Fibroblast of skin of abdomen (primary cell): ENCODE measurements at places on chromosomes 13 and 19.
A peak's percentile ranks its signal among the peaks of the same experiment; 100 is the strongest.

DNA sequence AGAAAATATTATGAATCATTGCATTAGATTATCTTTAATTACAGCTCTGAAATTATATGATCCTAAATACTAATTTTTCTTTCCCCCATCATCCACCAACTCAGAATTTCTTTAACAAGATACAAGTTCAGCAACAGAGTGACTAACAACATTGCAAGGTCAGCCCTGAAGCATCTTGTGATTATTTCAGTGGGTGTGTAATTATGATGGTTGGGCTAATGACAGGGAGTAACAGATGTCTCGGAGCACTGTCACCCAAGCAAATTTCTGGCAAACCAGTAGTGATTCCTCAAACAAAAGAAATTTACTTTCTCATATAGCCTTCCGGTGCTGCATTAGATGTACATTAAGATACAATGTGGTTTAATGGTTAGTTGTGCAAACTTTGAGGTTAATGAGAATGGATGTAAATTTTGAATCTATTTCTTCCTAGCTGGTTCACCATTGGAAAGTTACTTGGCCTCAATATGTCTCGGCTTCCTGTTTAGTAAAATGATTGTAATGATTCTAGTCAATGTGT lies 238.9 kb downstream of the ITGBL1 start:
- DNase-seq = peak; percentile 52

DNA sequence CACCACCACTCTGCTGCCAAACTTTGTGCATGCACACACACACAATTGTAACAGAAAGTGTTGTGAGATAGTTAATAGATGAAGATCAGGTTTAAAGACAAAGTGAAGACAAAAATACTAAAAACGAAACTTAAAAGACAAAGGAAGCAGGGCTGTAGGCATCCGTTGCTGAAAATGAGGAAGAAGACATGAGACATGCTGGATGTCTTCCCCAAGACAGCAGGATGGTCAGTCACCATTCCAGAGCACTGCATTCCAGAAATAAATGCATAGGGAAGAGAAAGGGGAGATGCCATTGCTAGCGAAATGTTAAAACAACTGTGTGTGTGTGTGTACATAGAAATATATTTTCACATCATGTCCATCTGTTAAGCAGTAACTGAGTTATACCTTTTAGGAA lies 520.1 kb downstream of the SUCLA2 start:
- DNase-seq = peak; percentile 44

GRCh38 chr13:51636349-51636890 lies 52.2 kb downstream of the WDFY2 start:
- no peak for DNase-seq

DNA sequence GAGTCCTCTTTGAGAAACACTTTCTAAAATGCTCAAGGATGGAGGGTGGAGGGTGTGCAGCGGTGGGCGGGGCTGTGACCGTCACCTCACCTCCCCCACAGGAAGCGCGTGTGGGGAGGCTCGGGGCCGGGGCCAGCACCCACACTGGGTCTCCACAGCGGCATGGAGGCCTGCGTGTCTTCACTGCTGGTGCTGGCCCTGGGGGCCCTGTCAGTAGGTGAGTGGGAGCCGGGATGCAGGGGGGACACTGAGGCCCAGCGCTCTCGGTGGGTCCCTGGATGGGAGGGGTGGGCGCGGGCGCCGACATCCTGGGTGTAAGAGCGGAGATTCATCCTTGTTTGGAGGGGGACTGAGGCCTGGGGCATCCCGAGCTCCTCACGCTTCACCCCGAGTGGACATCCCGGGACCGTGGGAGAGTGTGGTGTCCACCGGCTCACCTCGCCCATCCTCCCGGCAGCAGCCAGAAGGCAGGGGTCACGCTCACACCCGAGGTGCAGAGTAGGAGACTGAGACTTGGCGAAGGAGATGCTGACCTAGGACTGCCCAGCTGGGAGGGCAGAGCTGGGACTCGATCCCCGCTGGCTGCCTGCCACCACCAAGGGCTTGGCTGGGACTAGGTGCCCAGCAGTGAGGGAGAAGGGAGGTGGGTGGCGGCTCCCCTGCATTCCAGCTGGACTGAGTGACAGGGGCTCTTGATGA lies at the start of gene GZMM:
GZMM (plus strand) TSS at position 144 of the 699 bp plus-strand sequence; CDS start at position 163, 19 bp downstream.
- no peak for DNase-seq

DNA sequence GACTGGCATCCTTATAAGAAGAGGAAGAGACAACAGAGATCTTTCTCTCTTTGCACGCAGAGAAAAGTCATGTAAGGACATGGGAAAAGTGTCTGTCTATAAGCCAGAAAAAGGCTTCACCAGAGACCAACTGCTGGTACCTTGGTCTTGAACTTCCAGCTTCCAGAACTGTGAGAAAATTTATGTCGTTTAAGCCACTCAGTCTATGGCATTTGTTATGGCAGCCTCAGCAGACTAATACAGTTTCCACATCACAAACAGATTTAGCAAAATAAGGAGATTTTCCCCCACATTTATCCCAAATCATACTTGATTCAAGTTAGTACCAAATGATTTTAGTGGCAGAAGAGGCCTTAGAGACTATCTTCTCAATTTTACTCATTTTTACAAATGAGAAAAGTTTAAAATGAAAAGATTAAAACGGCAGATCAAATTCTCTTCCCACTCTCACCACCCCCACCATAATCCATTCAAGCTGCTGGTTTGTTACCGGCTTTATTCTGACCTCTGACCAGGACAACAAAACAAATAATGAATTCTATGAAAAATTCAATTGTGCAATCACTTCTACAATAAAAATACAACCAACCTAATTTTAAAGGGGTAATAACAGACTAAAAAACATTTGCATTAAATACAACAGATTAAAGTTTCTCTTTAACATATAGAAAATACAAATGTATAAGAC lies 316.3 kb downstream of the TBC1D4 start:
- DNase-seq = no peak

- no peak for DNase-seq
Observed at GRCh38 chr13:23292586-23292985, 111.8 kb downstream of the SGCG start.

DNA sequence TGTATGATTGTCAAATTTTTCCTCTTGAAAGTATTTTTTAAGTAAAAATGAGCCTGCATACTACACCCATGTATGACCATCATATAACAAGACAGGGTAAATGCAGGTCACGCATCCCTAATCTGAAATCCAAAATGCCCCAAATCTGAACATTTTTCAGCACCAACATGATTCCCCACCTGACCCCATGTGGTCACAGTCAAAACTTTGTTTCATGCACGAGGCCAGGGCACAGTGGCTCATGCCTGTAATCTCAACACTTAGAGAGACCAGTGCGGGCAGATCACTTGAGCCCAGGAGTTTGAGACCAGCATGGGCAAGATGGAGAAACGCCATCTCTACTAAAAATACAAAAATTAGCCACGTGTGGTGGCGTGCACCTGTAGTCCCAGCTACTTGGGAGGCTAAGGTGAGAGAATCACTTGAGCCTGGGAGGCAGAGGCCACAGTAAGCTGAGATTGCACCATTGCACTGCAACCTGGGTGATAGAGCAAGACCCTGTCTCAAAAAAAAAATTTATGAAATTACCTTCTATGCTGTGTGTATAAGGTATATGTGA lies 63.7 kb upstream of the NPAS1 start:
- no peak for DNase-seq

DNA sequence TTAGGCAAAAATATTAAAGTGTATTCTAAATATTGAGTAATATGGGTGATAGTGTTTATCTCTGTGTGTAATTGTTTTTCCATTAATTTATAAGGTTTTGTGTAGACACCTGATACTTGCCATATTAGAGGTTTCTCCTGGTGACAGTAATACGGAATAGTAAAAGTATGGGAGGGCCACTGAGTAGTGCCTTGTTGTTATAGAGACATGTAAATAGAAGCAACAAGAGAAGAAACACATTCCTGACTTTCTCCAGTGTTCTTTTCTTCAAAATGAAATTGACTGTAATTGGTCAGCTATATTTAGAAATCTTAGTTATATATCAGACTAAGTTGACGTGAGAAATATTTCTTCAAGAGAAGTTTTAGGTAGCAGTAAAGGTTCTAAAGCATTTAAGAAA lies 18.5 kb downstream of the RNASEH2B start:
- no peak for DNase-seq

GRCh38 chr13:51501592-51502152 lies 48.8 kb upstream of the INTS6 start:
- DNase-seq = peak; percentile 84

GRCh38 chr13:88369866-88370265 lies 698.7 kb downstream of the SLITRK5 start:
- no peak for DNase-seq

GRCh38 chr19:3801412-3802096 lies 15.4 kb upstream of the MATK start:
- DNase-seq = no peak

DNA sequence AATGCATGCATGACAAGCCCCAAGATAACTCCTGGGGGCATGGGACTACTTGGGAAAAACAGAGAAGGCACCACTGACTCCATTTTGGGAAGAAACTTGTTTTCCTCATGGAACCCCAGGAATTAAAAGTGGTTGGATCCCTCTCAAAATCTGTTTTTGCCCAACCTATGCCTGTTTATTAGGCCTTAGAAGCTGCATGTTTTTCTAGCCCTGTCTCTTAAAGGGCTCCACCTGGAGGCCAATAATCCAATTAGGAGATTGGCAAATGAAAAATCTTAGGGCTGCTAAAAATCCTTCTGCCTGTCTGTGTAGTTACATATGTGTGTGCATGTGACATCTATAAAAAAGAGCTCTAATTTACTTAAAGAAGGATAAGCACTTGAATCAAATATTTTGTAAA lies 26.9 kb downstream of the MED4 start:
- DNase-seq = no peak

DNA sequence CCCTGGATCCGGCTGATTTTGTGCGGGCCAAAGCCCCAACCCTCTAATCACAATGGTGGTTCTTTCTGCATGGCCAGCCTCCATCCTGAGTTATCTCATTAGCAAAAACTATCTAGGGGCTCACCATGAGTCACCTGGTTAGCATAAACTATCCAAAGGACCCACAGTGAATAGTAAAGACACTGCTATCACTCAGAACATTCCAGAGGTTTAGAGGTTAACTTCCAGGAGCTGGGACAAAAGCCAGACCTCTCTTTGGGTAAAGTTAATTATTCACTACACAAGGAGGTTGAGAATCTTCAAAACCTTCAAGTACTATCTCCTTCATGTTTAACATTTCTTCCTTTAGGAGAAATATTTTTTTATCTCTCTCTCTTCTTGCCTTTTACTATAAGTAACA lies 18.8 kb upstream of the PPP5C start:
- DNase-seq = no peak

- DNase-seq = no peak
Observed at GRCh38 chr19:30742406-30742938, 370.3 kb downstream of the ZNF536 start.

DNA sequence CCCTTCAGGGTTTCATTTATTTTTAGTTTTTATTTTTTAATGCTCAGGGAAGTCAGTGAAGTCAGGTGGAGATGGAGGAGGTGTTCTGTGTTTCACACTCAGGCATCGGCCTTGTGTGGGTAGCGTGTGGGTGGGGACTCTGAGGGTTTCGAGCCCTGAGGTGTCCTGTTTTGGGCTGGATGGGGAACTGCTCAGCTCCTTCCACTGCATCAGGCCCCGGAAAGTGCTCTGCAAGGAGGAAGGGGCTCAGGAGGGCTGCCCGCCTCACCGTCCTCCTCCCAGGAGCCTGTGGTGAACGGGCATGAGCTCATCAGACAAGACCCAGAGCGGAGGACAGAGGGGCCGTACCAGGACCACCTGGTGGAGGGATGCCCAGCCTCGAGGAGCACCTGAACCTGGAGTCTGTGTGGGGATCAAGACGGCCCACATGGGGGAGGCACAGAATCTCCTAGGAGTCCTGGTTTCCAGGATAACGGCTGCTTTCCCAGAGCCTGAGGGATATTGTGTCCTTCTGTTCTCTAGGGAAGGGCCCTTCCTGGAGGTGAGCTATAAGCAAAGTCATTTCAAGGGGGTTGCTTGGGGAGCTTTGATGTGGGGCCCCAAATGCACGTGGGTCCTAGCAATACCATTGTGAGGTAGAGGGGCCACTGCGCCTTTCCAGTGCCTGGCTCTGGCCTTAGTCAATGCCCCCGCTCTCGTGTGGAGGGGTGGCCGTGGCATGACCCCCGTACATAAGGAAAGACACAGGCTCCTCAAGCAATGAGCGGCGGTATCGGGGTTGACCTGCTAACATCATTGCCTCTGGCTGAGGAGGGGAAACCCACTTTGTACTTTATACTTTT lies 13.5 kb upstream of the GAS6 start:
- no peak for DNase-seq

GRCh38 chr19:13437919-13438618 lies 68.2 kb downstream of the CACNA1A start:
- no peak for DNase-seq

GRCh38 chr13:30313311-30313710 lies 6.0 kb upstream of the KATNAL1 start:
- peak; percentile 18 for DNase-seq

- no peak for DNase-seq
Observed at GRCh38 chr19:4639531-4640246, 373 bp downstream of the TNFAIP8L1 start.
